ENCODE measurements at places on chromosomes 3 and 15.

- peak; percentile 15 for DNase-seq
Measured at GRCh38 chr15:81106560-81106959, 27.5 kb upstream of the CFAP161 start.

- no peak for DNase-seq
Measured at GRCh38 chr3:89049119-89049518, 58.3 kb upstream of the EPHA3 start.

DNA sequence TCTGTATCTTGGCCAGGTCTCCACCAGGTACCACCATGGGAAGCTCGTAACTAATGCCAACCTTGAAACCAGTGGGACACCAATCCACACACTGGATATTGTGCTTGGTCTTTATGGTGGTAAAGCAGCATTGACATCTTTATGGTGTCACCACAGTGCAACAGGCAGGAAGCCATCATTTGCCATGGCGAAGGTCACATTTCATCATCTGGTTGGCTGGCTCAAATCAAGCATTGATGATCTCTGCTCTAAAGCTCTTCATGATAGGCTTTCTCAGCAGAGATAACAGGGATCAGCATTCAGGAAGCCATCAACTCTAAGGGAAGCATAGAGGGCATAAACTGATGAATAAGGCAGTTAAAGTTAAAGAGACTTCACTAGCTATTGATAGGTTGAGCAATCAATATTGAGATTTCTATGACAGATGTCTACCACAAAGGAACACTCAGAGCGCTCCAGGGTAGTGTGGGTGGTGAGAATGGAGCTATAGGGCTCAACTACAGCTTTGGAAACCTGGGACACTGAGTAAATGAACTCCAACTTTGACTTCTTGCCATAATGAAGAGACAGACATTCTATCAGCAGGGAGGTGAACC, 54.1 kb upstream of the ACTC1 start:
- DNase-seq: no peak

GRCh38 chr15:68208136-68208535, 3.0 kb upstream of the CALML4 start:
- DNase-seq: no peak

DNA sequence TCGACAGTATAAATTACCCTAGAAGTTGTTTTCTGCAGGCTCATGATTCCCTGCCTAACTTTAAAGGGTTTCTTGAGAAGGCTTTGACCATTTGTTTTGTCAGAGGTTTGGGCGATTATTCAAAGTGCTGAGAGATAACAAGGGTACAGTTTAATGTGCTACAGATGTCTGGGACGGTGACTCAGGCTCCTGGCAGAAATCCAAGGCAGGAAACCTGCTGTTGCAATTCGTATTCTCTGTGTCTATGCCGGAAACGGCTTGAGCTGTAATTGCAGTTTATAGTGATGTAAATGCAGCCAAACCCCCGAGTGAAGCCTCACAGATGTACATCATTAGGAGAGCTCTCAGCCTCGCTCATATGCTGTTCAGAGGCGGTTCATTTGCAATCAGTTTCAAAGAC, 65.6 kb downstream of the SYNPR start:
- DNase-seq: no peak

DNA sequence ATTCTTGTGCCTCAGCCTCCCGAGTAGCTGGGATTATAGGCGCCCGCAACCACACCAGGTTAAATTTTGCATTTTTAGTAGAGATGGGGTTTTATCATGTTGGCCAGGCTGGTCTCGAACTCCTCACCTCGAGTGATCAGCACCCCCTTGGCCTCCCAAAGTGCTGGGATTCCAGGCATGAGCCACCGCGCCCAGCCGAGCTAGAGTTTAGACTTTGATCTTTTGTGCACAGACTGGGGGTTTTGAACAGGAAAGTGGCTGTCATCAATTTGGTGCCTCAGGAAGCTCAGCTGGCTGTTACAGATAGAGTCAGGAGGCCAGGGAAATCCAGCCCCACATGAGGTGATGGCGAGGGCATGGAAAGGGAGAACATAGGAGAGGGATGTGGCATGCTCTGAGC, 19.3 kb upstream of the IREB2 start:
- no peak for DNase-seq

DNA sequence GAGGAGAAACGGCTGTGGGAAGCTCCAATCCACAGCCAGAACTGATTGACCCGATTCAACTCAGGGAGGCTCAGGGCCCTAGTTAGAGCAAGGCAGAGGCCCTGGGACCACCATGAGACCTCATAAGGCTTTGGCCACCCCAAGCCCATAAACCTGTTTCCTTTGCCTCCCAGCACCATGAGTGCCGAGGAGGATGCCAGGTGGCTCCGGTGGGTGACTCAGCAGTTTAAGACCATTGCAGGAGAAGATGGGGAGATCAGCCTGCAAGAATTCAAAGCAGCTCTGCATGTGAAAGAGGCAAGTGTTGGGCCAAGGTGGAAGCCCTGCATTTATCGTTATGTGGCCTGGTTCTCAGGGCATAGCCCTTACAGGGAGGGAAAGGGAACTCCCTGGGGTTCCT, 11.9 kb downstream of the NOX5 start:
- DNase-seq: no peak

DNA sequence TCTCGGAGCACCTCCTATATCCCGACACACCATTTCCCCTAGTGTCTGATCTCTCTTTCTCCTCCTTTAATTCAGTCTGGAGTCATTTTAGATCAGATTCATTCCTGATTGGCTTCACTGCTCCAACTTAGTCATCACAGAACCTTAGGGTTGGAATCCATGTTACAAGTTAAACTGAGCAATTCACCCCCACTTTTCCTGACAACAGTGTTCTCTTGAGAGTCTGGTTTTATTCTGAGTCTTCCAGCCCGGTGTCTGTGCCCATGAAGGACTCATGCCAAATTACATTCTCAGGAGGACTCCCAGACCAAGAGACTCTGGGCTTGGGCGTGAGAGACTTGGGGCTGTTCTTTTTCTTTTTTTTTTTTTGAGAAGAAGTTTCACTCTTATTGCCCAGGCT, 57.5 kb downstream of the LPP start:
- DNase-seq: no peak

- DNase-seq: no peak
Measured at GRCh38 chr3:78610462-78611125, 1157.2 kb downstream of the ROBO1 start.

GRCh38 chr15:70062321-70062956, 35.3 kb downstream of the TLE3 start:
- DNase-seq: peak; percentile 81

- DNase-seq: no peak
Measured at GRCh38 chr15:62068810-62069167, 2.0 kb downstream of the C2CD4A start.

Data from nucleus accumbens (tissue), 56 donors.